ENCODE measurements at places on chromosomes 5 and 9.

DNA sequence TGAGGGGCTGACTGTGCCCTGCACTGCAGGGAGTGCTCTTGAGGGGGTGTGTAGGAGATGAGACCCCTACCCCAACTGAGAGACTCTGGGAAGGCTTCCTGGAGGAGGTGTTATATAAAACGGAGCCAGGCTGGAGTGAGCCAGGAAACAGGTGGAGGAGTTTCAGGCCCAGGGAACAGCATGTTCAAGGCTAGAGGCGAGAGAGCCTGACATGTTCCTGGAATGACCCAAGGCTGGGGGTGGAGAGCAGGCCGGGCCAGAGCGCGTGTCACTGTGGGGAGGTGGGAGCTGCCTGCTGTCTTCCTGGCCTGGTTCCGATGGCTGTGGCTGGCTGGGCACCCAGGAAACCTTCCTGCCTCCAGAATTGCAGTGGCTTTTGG is 48.7 kb downstream of the RXRA start:
- DNase-seq, result no peak

- no peak for DNase-seq
Measured at GRCh38 chr9:103997856-103998370, 96.2 kb upstream of the SMC2 start.

DNA sequence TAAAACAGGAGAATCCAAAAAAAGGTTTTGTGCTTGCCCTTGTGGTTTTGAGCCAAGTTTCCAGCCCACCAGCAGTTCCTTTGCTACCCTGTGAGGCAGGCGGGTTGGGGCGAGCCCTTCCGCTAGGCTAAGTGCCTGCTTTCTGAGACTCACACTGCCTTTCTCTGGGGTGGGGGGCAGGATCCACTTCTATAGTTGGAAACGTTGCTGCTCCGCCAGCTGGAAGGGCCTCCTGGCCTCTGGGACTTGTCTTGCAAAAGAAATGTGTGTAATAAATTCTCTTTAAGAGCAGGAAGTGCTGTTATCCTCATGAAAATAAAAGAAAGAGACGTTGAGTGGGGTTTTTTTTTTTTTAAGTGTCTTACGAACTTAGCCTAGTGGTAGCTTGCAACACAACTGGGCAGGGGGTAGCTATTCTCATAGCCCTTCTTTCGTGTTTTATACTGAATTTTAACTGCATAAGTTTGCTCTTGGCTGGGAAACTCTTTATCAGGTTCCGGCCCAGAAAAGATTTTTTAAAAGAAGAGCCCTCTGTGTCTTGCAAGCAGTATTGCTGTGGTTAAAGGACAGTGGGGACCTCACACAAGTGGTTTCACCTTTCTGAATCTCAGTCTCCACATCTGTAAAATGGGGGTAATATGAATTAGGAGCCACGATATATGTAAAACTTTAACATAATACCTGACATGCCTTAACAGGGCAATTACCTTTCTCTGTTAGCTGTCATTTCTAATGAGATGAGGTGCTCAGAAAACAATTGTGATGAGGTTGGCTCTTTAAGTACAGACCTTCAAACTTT is 19.8 kb downstream of the JADE2 start:
- no peak for DNase-seq

DNA sequence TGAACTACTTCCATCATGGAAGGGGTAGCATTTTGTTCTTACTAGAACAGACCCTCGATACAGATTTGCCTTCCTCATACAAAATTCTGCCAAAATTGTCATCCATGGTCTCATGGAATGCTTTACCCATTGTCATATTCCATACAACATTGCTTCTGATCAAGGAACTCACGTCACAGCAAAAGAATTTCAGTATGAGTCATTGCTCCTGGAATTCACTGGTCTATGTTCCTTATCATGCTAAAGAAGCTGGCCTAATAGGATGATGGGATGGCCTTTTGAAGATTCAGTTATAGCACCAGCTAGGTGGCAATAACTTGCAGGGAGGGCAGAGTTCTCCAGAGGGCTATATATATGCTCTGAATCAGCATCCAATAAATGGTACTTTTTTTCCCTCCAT is 18.2 kb upstream of the FNIP1 start:
- DNase-seq, result peak; percentile 53

- DNase-seq, result peak; percentile 83
Measured at GRCh38 chr9:128007566-128008138, 26.9 kb upstream of the EEIG1 start.

- no peak for DNase-seq
Measured at GRCh38 chr9:76738402-76738801, 25.8 kb upstream of the PCA3 start.

GRCh38 chr5:171598641-171599152 is 179.2 kb downstream of the FGF18 start:
- DNase-seq, result no peak

DNA sequence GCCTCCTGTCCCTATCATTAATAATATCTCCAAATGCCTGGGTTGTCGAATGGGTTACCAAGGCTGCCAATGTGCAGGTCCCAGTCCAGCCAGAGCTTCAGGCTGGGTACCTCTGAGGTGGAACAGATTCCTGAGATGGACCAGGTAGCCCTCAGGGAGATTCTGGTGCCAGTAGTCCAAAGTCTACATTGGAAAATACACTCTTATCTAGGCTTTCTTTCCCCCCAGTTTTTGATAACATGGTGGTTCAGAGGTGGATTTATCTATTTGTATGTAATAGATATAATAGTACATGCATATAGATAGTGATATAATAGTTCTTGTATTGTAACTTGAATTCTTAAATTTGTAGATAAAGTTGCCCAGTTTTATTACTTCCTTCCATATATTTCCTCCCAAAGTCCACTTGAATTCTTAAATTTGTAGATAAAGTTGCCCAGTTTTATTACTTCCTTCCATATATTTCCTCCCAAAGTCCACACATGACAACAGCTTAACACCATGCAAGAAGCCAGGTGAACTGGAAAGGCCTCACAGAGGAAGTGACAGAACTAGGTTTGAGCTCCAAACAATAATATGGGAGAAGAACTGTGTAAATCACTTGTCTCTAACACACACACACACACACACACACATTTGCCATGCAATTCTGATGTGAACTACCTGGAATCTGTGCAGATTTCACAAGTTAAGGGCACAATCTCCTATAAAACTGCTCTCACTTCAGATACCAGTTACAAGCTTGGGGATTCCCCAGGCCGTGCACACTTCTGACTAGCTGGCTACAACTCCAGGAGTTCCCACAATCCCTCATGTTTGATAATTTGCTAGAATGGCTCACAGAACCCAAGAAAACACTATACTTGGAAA is 30.7 kb upstream of the ERAP1 start:
- DNase-seq, result no peak

GRCh38 chr5:963673-964531 is 44.7 kb upstream of the NKD2 start:
- no peak for DNase-seq

DNA sequence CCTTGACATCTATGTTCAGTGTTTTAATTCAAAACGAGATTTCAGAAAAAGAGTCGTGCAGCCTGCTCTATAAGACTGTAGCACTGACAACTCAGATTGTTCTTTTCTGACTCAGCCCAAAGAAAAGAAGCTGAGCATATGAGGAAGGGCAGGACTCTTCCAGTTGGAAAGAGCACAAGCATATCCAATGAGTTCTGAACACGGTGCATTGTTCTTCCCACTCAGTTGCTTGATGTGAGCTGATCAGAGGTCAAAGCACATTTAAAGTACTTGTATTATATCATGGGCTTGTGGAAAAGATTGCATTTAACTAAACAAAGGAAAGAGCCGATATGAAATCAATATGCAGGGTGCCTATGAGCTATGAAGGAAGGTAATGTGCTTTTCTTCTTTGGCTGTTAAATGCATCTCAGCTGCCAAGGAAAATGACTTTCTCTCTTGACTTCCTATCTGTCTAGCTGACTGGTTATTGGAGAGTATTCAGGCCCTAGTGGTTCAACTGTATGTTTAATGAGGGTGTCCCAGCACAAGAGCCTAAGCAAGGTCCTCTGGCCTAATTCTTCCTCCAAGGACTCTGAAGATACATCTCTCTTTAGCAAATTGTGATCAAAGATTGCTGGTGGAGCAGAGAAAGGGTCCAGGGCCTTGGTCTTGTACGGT is 226.6 kb upstream of the PPP1R2B start:
- no peak for DNase-seq

GRCh38 chr5:89129941-89130340 is 247.0 kb upstream of the MEF2C start:
- DNase-seq, result no peak

GRCh38 chr9:133103987-133104505 is 17.0 kb downstream of the RALGDS start:
- DNase-seq, result no peak

DNA sequence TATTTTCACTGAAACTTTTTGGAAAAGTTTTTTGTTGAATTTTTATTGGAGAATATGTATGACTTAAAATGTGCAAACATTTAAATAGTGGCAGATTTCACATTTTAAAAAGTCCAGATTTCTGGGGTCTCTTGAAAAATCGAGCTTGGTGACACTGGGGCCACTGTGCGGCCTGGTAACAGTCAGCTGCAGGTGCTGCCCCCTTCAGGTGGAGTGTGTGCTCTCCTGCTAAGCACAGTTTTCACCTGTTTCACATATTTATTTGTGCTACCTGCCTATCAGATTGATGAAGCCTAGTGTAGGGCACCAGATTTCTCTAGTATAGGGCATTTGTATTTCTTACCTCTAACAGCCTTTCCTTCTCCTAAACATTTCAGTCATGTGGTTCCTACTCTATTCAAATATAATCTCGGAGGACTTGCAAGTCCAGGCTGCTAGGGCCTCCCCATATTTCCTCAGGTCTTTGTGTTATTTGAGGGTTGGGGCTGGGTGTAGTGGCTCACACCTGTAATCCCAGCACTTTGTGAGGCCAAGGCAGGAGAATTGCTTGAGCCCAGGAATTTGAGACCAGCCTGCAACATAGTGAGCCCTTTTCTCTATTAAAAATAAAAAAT is 95.8 kb upstream of the KLF9 start:
- peak; percentile 3 for DNase-seq

DNA sequence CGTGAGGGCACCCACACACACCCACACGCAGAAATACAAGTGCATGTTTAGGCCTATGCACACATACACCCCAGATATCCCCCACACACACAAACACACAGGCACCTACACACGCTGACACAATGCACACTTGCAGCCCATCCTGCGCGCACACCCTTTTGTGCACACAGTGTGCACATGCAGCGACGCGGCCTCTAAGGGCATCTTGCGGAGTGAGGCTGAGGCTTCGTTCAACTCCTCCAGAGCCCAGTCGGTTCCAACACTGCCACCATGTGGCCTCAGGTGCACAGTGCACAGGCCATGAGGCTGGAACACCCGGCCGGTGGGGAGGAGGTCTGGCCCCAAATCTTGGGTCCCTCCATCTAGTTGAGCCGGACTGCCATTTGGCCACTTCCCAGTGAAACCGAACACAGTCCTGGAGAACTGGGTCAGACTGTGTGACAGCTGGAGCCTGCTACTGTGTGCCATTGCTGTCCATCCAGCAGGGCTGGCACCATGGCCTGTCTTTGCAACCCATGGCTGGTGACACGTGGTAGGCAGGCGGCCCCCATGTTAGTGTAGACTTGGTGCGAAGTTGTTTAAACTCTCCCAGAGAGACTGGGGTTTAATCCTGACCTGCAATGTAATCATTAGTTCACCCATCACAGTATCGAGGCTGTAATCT is 97.7 kb upstream of the MVB12B start:
- DNase-seq, result peak; percentile 41

- DNase-seq, result no peak
Measured at GRCh38 chr9:93254806-93255493, 71.0 kb downstream of the WNK2 start.

DNA sequence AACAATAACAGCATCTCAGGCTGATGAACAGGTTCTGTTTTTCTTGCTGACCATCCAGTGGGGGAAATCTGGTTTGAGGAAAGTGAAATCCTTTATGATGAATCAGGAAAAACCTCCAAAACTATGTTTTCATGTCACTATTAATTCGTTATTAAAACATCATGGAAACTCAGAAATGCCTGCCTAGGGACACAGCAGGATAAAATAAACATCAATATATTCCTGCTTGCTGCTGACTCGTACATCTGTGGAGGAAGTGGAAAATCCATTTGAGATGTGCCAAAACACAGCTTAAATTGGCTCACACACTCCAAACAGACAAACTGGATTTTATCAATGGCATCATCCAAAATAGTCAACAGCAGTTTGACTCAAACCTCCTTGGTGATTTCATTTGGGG is 53.0 kb downstream of the TEK start:
- DNase-seq, result no peak

GRCh38 chr9:97397220-97397619 is 14.7 kb upstream of the TDRD7 start:
- no peak for DNase-seq

DNA sequence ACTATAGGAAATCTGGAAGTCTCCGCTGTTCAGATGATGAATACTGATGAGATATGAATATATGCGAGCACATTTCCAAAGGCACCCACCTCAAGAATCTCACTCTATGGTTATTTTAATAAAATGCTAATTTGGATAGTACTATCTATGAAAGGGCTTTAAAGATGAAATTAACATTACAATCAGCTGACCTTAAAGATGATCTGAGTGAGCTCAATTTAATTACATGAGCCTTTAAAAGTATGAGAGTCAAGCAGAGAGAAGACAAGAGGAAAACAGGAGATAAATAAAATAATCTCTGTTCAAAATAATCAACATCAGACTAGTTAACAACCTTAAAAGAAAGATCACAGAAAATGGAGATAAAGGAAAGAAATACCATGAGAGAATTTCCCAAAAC is 474.1 kb upstream of the TUSC1 start:
- no peak for DNase-seq

DNA sequence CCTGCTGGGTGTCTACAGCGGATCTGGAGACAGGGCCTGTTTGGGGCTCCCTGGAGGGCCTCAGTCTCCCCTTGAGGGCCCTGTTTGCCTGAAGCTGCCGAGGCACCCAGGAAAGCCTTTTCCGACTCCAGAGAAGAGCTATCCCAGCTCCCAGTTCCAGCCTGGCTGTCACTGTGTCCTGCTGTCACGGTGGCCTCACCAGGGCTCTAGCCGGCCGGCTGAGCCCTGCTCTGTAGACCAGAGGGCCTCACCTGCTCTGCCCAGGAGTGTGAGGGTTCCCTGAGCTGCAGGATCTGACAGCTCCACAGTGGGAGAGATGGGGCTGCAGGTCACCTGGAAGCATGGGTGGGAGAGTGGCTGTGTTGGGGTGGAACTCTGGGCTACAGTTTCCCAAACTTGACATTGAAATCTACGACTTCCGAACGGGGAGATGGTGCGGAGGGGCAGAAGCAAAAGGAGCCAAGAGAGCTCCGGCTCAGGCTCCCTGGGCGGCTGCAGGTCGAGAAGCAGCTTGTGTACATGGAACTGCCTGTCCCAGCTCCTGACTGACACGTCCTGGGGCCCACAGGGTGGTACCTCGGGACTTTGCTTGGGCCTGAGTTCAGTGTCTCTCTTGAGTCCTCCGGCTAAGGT is 94.9 kb downstream of the CACNA1B start:
- no peak for DNase-seq

GRCh38 chr5:56480705-56481427 is 247.7 kb upstream of the ANKRD55 start:
- peak; percentile 82 for DNase-seq

DNA sequence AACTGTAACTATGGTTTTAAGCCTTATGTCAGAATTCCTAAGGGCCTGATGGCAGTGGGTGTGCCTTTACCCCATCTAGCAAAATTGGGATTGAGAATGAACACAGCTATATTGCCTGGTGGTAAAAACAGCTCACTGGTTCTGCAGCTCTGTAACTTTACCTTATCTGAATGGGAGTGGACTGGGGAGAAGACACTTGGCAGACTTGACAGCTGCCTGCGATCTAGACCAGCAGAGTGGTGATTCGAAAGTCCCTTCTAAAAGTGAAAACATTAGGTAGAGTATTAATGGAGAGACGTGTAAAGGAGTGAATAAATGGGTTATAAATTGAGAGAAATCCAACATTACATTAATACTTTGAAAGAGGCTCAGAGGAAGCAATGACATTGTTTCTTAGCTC is 289.1 kb upstream of the EDIL3 start:
- no peak for DNase-seq
